Liver (tissue), 10 donors: ENCODE measurements at places on chromosomes 7 and 10. TPM values are rescaled to one million over a fixed set of nuclear protein-coding genes. Genes with fewer than 3 reads are reported as not detected.
A peak's percentile ranks its signal among the peaks of the same experiment; 100 is the strongest.

CPA2 gene
- not detected for polyA plus RNA-seq

PKD2L1 gene
- 0.06 TPM for polyA plus RNA-seq

OR2A1 gene
- polyA plus RNA-seq, result 0.01 TPM

- no peak overlapping the region for H3K4me3 ChIP-seq
- H3K27me3 ChIP-seq, result no peaks in the 10 kb centered on the region
- no peak overlapping the region for H3K27ac ChIP-seq
- H3K36me3 ChIP-seq, result no peaks in the 10 kb centered on the region
- no peak for DNase-seq
- no peaks in the 10 kb centered on the region for H3K4me1 ChIP-seq
These were observed 46.2 kb upstream of the EZH2 start for GRCh38 chr7:148930335-148930734.

CPA4 gene
- polyA plus RNA-seq, result 0.03 TPM

GRCh38 chr10:79487296-79488194 is 24.8 kb upstream of the EIF5AL1 start:
- no peak overlapping the region for H3K4me3 ChIP-seq
- no peaks in the 10 kb centered on the region for H3K27me3 ChIP-seq
- no peak overlapping the region for H3K27ac ChIP-seq
- peak; percentile 54 for DNase-seq

DNA sequence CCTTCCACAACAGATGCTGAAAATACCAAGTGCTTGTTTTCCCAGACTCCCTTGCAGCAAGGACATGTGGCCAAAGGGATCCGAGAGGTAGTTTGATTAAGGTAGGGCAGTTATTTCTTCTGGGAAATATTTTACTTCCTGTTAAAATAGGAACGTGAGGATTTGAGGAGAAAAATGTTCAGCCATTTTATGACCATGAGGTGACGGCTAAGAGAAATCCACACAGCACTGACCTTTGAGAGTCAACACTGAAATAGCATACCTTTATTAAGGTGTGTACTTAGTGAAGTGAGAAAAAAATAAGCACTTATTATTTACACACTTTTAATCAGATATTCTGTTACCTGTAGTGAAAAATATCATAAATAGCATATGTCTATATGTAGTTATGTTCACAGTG is 133.9 kb downstream of the PPP1R3A start:
- no peaks in the 10 kb centered on the region for H3K4me1 ChIP-seq
- no peaks in the 10 kb centered on the region for H3K27me3 ChIP-seq
